ENCODE measurements at places on chromosomes 3 and 15. TPM values are rescaled to one million over a fixed set of nuclear protein-coding genes. Genes with fewer than 3 reads are reported as not detected.

The IQCF6 gene
- polyA plus RNA-seq, result not detected

The GOLGA6B gene
- polyA plus RNA-seq, result not detected

The FGF12 gene
- polyA plus RNA-seq, result 5.3 TPM

DNA sequence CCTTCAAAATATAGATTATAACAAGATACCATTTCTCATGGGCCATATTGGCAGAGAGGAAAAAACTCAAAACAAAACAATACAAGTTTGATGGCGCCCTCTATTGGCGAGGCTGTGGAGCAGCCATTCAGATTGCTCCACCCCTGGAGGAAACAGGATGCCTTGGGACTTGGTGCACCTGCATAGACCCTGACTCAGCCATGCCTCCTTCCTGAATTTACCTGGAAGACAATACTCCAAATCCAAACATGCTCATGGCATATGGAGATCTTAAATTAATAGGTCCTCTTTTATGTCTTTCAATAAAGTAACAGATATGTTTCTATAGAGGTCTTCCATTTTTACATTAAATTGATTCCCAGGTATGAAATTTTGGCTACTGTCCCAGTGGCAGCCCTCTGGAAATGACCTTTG lies 90.0 kb downstream of the APBA2 start:
- no peak for DNase-seq

GRCh38 chr3:184234224-184234623 lies 4.8 kb downstream of the VWA5B2 start:
- no peak for DNase-seq

GRCh38 chr3:183797996-183798395 lies 27.4 kb downstream of the MAP6D1 start:
- no peak for DNase-seq

- DNase-seq, result no peak
Observed at GRCh38 chr3:112297714-112298113, 3.7 kb upstream of the SLC9C1 start.

DNA sequence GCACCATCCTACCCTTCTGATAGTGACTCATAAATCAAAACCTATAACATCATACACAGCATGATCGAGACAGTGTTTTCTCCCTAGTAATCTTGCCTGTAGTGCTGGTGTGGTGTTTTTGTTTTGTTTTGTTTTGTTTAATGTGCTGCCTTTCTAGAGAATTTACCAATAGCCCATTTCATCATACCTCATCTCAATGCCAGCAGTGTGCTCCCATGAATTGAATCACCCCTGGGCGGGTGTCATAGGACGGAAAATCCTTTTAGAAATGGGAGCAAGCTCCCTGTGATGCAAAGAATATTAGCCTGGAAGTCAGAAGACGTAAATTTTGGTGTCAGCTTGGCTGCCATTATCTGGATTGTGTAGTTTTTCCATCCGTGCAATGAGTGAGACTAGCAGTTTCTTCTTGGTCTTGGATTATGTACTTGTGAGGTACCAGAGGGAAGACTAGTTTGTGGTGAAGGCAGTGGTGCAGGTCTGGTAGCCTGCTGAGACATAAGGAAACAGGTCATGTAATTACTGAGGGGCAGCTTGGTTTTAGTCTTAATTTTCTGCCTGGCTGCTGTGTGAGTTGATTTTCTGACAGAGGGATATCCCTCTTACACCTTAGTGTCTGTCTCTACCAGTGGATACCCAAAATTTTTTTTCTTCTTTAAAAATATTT lies 29.9 kb downstream of the IGSF10 start:
- no peak for DNase-seq

Measured in renal pelvis (tissue), 12 donors.